ENCODE measurements at places on chromosomes 2 and 18.

DNA sequence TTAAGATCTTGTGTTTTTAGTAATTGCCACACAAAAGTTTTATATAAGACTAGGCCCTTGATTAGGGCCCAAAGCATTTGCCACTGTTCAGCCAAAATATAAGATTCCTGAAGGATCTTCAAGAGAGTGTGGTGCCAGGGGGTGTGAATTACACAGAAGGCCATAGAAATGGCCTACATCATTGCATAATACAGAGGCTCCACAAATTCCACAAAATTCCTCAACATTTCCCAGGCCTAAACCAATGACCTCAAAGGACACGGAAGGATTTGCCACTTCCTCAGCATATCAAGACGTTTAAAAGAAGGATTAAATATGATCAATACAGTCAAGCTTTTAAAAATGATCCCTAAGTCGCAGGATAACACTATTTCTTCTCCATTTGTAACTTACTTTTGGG is 24.1 kb downstream of the COL6A3 start:
- DNase-seq = no peak

- no peak for DNase-seq
Observed at GRCh38 chr2:54310961-54311360, 54.9 kb upstream of the TSPYL6 start.

DNA sequence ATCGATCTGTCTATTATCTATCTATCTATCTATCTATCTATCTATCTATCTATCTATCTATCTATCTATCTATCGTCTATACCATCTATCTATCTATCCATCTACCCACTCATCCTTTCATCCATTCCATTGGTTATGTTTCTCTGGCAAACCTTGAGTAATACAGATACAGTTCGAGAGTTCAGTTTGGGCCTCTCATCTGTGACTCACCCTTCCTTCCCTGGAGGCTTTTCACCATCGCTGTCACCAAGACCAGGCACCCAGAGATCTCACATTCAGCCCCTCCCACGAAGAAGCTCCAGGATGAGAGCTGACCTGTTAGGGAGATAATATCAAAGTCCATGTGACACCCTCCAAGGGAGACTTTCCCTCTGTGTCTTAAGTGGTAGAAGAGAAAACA is 164.1 kb upstream of the CELF4 start:
- DNase-seq = no peak

DNA sequence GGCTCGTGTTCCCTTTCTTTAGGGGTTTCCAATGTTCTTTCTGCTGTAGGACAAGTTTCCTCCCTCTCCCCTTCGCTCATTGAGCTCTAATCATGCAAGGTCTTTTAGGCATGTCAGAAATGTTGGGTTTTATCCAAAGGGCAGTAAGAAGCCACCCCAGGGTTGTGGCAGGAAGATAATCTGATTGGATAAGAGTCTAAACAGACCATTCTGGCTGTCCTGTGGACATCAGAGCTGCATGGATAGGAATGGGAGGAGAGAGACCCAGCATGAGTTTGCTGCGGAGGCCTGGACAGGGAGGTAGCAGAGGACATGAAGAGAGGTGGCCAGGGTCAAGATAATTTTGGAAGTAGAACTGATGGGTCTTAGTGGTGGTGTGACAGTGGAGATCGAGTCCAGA is 88.2 kb downstream of the ACKR3 start:
- no peak for DNase-seq

DNA sequence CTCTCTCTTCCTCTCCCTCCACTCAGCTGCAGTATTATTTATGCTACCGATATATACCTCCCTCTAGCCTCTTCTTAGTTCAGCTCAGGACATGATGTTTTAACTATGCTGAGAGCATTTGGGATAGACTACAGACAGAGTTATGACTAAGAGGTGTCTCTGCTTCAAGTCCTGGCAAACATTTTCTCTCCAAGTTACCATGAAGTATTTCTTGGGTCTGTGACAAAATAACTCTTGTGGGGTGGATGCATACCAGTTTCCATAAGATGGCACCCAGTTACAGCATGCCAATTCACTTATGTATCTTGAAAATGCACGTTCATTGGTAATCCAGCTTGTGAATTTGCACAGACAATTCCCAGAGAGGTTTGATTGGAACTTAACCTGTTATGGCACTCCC is 737.6 kb downstream of the SLC4A3 start:
- DNase-seq = no peak
